NCI-H2107 (cell line): ENCODE measurements at places on chromosomes 6 and 20.

GRCh38 chr20:4299773-4300172 is 284.4 kb upstream of the RNF24 start:
- DNase-seq: no peak

DNA sequence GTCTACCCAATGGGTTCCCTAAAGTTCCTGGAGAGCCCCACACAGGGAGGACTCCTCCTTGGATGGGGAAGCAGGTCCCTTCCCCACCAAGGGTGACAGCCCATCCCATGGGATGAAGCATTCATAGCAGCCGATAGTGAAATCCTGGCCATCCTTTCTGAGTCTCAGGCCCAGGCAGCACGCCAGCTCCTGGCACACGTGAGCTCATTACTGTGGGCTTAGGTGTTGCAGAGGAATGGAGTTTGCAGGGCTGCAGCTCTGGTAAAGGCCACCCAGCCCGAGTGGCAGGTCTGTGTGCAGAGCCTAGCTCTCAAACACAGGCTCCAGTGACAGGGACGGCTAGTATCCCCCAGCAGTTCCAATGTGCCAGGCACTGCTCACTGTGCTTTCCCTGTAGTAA is 31.0 kb downstream of the SIRPA start:
- DNase-seq: no peak

DNA sequence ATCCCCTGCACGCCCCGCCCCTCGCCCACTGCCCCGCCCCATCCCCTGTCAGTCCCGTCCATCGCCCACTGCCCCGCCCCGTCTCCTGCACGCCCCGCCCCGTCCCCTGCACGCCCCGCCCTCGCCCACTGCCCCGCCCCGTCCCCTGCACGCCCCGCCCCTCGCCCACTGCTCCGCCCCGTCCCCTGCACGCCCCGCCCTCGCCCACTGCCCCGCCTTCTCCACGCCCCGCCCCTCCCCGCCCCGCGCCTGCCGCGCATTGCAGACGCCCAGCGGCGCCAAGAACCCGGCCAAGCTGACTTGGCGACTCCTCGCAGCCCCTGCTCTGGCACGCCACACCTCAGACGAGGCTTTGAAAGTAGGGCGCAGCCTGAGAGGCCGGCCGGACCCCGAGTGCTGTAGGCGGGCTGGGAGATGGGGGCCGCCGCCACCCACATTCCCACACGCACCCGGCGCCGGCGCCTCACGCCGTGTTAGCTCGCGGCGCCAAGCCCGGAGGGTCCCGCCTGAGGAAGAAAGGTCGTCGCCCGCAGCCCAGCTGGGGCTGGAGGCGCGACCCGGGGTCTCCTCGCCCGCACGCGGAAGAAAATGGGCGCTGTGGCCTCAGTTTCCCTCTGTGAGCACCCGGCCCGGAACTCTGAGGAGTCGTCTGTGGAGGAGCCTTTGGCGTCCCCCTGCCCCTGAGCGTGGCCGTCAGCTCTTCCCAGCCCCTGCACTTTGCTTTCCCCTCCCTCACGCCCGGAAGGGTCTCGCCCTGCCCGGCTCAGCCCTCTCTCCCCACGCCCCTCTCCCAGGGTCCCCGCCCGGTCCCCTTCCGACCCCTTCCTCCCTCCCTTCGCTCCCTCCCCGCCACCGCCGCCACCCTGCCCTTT is at the start of gene RAD21L1:
RAD21L1 (plus strand) TSS at position 262 of the 872 bp plus-strand sequence. CDS start 2,410 bp downstream, outside the sequence.
- DNase-seq: no peak

- DNase-seq: no peak
Observed at GRCh38 chr6:31900917-31901414, 920 bp downstream of the ZBTB12 start.

- no peak for DNase-seq
Observed at GRCh38 chr20:57843941-57844625, 134.3 kb upstream of the PMEPA1 start.

- DNase-seq: no peak
Observed at GRCh38 chr6:10235344-10235743, 179.5 kb downstream of the TFAP2A start.

- no peak for DNase-seq
Observed at GRCh38 chr20:36629719-36630681, 16.0 kb downstream of the SLA2 start.

DNA sequence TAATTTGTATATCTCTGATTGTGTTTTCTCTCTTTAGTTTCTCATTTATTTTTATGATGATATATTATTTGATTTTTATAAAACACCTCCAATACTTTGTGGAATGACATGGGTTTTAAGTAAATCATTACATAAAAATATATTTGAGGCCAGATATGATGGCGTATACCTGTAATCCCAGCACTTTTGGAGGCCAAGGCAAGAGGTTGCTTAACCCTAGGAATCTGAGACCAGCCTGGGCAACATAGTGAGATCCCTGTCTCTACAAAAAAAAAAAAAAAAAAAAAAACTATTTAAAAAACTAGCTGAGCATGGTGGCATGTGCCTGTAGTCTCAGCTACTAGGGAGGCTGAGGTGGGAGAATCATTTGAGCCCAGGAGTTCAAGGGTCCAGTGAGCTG is 87.3 kb downstream of the BMP6 start:
- no peak for DNase-seq

- DNase-seq: no peak
Observed at GRCh38 chr20:16955462-16955861, 207.3 kb downstream of the OTOR start.

DNA sequence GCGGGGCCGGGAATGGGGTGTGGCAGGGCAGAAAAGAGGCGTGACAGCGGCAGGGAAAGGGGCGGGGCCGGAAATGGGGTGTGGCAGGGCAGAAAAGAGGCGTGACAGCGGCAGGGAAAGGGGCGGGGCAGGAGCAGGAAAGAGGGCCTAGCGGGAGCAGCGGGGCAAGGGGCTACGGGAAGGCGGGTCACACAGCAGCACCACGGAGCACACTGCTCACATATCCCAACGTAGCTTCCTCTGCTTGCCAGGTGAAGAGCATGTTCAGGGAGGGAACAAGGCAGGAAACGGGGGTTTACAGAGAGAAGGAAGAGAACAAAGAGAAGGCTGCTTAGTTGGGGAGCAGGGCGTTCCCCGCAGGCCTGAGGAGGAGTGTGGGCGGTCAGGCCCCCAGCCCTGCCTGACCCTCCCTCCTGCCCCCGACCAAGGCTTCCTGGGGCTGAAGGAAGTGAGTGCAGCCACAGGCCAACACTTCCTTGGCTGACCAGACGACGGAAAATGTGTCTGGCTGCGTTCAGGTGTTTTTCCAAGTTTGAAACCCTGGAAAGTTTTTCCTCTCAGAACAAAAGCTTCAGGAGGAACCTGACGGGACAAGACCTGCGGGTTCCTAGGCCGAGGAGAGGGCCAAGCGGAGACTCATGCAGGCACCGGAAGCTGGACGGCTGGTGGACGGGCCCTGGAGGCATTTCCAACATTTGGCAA is 13.8 kb downstream of the UCKL1 start:
- DNase-seq: no peak

DNA sequence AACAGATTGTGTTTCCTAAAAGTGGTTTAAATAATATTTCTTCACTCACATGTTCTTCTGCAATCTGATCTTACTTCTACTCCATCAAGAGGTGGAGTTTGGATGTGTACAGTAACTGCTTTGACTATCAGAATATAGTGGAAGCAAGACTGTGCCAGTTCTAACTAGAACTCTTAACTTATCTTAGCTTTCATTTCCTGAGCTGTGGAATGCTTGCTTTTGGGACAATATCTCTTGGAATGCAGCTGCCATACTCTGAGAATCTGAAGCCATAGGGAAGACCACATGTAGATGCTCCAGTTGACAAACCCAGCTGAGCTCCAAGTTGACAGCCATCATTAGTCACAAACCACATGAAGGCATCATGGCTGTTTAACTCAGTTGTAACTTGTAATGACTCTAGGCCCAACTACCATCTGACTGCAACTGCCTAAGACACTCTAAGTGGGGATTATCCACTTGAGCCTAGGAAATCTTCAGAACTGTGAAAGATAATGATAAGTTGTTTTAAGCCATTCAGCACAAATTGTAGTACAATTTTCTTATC is 40.8 kb upstream of the MAN1A1 start:
- DNase-seq: no peak

DNA sequence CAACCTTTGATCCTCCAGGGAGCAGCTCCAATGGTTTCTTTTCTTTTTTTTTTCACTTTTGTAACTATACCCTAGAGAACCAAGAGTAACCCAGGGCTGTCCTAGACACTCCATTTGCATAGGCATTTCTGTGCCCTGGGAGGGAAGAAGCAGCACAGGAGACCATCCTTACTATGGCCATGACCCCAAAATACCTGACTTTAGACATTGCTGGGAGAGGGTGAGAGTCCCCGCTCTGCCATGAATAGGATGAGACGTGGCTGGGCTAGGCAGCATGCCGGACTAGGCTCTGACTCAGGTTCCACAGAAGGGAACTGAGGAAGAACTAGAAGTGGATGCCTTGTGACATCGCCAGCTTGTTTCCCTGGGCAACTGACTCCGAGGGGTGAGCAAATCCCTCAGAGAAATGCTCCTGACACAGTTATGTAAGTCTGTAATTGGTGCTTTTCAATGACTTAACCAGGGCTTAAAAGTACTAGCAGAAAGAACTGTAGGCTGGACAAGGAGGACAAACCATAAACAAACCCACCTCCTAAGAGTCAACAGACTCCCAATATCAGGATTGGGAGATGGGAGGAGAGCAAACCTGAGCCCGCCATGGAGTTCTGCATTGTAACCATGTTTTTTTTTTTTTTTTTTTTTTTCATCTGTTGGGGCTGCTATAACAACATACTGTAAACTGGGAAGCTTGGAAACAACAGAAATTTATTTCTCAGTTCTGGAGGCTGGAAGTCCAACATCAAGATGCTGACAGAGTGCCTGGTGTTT is 910 bp upstream of the ADTRP start:
- no peak for DNase-seq

DNA sequence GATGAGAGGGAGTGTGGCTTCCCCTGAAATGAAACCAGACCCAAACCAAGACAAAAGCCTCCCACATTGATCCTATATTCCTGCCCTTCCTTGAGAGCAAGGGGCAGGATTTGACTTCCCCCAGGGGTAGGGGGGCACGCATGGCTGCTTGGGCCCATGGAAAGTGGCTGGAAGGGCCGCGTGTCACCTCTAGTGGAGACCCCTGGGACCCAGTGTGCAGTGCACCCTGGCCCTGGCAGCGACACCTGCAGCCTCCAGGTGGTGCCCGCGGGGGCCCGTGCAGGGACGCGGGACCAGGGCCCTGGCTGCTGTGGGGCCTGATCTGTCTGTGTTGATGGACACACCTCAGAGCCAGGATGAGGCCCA is 18.0 kb upstream of the SLCO4A1 start:
- DNase-seq: no peak

DNA sequence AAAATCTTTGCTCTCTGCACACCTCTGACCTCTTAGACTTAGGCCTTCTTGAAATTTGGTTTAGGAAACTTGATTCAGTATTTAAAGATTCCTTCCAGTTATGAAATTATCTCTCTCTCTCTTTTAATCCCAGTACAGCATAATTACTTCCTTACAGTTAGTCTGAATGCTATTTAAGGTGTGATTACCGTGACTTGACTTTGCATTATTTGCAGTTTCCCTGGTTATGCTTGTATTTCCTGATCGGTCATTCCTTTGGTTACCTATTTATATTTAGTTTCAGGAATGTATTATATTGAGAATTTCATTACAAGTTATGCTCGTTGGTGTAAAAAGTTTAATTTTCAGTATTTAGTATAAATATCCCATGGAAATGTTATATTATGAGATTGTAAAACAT is 16.3 kb downstream of the TMEM170B start:
- DNase-seq: no peak

DNA sequence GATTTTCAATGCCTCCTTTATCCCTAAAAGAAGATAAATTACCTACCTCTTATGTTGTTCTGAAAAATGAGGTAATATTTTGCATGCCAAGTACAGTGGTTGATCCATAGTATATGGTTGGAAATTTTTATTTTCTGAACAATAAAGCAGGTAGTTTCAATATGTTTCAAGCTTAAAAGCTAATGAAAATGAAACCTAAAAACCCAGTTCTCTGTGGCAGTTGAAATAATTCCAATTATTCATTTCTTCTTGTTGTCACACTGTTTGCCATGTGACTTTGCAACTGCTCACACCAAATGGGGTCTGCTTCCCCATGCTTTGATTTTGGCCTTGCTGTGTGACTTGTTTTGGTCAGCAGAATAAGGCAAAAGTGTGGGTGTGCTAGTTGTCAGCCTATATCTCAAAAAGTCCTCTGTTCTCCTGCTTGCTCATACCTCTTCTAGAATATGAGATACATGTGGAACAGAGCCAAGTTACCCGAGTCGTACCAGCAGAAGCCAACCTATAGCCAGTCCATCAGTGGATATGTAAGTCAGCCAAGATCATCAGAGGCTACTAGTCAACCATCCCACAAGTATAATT is 197.2 kb upstream of the THEMIS start:
- no peak for DNase-seq

GRCh38 chr6:146582857-146583256 is 15.9 kb upstream of the ADGB start:
- no peak for DNase-seq

- no peak for DNase-seq
Observed at GRCh38 chr20:56445540-56445939, 22.9 kb upstream of the RTF2 start.

DNA sequence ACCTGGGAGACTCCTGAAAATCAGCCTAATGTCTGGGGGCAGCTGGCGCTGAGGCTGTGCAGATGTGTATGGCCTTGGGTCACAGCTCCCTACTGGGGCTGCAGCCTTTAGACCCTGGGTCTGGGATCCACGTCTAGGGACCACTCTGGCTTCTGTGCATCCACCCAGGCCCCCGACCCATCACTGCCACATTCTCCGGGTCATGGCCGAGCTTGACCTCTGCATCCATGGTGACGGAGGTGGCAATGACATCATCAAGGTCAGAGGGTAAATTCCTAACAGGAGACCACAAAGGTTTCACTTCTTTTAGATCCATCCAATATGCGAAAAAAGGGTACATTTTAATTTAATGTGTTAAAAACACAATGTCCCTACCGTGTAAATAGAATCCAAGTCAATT is 14.5 kb upstream of the PCMTD2 start:
- no peak for DNase-seq

- DNase-seq: no peak
Observed at GRCh38 chr20:10249048-10249770, 30.6 kb downstream of the SNAP25 start.

DNA sequence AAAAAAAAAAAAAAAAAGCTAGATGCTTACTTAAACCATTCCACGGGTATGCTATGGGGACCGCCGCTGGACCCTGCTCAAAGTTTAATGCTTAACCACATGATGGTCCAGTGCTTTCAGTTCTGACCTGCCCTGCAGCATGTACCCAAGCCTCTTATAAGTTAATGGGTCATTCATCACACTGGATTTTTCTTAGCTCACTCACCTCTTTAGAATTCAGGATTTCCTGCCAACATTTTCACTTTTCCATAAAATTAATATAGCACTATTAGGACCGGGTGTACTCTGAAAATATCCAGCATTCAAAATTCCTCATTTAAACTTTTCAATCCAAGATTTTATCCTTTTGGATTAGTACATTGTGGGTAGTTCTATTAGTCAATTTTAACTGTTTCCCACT is 140.8 kb downstream of the ALDH8A1 start:
- DNase-seq: no peak
